Esophagus squamous epithelium (tissue), 5 donors: ENCODE measurements at places on chromosomes 16 and 17.

- no peak for DNase-seq
Measured at GRCh38 chr16:23072084-23072599, 77.1 kb downstream of the USP31 start.

GRCh38 chr16:68041783-68042182 lies 18.7 kb downstream of the DUS2 start:
- no peak for DNase-seq

DNA sequence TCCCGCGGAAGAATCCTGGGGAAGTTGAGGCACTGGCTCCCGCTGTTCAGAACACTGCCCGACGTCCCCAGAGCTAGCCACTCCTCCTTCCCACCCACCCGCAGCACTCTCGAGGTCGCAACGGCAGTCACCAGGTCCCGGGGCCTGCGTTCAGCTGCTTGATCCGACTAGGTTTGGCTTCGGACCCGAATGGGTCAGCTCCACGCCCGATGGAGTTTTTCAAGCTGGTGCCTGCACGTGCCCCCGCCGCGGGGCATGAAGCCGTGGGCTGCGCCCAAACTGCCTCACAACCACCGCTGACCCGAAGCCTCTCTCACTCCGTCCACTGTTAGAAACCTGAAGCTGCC lies 12.4 kb upstream of the ODF4 start:
- DNase-seq, result no peak

GRCh38 chr17:73196500-73196899 lies 3.6 kb downstream of the COG1 start:
- DNase-seq, result no peak

- no peak for DNase-seq
Measured at GRCh38 chr16:77918809-77919707, 103.3 kb upstream of the CLEC3A start.

GRCh38 chr16:75732871-75733270 lies 6.6 kb upstream of the CPHXL start:
- DNase-seq, result no peak

- no peak for DNase-seq
Measured at GRCh38 chr17:9895923-9896322, 9.1 kb downstream of the RCVRN start.

- no peak for DNase-seq
Measured at GRCh38 chr16:81578636-81579413, 134.2 kb downstream of the CMIP start.

DNA sequence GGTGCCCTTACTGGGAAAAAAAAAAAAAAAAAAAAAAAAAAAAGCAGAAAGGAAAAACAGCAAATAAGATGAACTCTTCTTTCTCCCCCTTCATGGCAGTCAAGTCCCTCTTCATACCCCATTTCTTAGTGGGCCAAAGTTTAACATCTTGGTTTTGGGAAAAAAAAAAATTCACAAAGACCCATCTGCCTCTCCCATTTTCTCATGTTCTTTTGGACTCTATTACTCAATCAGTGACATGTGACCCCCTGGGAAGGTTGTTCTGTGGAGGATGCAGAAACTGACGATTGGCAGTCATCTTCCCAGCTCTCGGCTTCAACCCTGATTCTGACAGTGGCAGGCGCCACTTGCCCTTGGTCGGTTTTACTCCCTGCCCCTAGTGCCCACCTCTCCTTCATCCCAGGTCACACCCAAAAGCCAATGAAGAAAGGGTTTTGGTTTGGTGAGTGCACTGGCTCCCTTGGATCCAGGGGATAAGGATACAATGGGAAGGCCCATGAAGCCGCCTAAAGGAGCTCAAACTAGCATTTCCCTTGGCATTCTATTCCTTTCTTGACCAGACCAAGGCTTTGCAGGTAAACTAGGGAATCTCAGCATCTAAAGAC lies 60.7 kb upstream of the TBX2 start:
- no peak for DNase-seq

- no peak for DNase-seq
Measured at GRCh38 chr17:3804503-3804931, 3.5 kb upstream of the ITGAE start.

DNA sequence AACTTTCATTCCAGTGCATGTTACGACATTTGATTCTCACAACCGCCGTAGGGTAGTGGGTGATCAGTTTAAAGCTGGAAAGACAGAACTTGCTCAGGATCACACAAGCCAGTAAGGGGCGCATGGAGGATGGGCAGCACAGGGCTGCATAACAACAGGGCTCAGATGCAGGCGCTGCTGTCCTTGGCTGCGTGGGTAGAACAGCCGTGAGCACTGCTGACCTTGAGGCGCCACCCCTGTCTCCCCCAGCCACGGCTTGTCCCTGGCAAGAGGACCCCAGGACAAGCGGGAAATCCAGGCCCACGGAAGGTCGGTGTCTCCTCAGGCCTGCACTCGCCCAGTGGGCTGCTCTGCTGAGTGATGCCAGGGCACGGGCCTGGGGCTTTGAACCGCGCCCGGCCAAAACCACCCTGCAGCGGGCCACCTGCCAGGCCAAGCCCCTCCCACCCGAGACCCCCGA lies 84.7 kb downstream of the LMF1 start:
- no peak for DNase-seq

DNA sequence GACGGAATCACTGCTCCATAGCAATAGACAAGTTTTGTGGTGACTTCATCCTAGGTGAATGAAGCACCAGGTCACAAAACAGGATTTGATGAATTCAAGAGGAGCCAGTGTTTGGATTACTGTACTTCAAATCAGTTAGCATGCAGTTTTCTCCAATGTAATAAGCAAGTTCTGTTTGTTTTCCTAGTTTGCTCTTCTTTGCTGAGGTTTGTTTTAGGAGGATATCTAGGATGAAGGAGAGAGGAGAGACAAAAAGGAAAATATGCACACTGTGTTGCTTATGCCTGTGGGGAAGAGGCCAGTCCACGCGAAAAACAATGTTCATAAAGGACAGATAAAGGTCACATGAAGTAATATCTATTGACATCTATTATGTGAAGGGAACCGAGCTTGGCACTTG lies 9.0 kb downstream of the KRT37 start:
- DNase-seq, result no peak

DNA sequence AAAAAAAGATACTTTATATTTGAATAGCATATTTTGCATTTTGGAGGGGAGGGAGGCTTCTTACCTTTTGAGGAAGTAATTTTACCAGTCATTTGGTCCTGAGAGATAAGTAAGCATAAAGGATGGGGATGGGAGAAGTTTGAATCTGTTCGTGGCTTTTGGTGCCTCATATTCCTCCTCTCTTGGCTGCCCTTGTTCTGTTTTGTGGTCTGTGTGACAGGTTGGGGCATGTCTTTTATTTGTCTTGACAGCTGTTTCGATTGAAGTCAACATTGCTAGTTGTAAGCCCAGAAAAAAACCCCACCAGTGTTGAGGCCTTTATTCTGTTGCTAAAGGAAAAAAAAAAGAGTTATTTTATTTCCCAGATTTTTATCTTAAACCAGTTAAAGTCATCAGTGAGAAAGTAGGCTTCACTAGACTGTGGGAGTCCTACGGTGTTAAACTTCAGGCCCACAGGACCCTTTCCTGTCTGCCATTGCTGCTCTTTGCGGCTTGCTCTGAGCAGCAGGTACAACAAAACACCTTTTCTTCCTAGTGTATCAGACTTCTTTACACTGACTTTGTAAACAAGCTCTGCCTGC lies 11.4 kb downstream of the SLC7A6 start:
- no peak for DNase-seq

DNA sequence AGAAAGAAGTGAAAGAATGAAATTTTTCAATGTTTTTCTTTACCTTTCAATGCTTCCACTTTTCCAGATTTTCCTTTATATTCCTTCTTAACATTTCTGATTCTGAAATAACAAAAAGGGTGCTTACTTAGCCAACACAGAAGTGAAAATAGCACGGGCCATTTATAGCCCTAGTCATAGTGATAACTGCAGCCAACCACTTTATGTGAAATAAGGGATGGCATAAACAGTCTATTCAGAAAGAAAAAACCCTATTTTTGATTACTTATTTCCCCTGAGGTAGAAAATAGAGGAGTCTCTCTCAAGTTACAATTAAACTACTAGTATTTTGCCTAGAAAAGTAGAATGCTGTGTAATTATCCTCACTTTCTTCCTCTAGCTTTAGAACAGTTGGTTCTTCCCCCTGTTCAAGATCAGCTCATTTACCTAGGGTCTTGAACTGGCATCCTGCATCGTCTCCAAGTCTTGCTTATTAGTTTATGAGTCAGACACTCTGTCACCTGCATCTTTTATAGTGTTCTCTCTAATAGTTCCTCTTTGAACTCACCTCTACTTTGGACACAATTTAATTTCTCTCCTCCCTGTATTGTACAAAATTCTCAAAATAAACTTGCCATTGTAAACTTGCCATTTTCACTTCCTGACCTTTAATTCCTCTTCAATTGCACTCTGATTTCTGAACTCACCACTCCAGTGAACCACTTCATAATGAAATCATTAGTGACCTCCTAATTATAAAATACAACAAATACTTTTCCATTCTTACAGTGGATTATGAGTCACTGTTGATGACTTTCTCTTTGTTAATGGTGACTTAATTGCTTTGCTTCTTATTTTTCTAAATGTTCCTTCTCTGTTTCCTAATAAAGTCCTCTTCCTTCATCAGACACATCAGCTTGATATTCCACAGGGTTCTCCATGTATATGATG lies 23.6 kb downstream of the ABCA6 start:
- no peak for DNase-seq

GRCh38 chr17:8476741-8477140 lies 41.1 kb downstream of the NDEL1 start:
- DNase-seq, result no peak

DNA sequence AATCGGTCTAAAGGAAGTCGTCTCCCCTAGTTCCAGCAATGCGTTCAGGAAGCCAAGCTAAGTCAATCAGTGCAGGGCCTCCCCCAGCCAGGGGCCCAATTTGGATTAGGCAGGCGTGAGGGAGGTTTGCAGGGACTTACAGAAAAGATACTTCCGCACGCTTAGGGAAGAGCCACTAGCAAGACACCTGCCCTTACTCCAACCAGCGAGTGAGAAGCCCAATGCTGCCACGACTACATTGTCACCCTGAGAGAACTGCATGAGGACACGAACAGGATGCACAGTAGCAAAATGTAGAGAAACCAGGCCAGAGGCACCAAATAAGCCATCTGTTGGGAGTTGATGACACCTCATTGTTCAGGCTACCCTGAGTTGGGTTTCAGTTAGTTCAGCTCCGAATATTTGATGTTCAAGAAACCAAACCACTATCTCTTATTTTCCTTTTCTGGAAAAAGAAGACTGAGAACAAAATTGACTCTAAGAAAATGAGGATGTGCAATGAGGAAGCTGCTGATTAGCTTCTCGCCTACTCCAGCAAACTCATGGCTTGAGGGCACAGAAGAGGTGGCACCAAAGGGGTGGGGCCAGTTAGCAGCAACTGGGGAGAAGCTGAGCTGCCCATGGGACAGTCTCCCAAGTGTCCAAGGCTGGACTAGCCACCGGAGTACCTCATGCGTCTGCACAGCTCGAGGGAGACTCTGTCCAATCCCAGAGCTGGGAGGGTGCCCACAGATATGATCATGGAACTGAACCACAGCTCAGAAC lies 29.3 kb downstream of the TK2 start:
- DNase-seq, result no peak

DNA sequence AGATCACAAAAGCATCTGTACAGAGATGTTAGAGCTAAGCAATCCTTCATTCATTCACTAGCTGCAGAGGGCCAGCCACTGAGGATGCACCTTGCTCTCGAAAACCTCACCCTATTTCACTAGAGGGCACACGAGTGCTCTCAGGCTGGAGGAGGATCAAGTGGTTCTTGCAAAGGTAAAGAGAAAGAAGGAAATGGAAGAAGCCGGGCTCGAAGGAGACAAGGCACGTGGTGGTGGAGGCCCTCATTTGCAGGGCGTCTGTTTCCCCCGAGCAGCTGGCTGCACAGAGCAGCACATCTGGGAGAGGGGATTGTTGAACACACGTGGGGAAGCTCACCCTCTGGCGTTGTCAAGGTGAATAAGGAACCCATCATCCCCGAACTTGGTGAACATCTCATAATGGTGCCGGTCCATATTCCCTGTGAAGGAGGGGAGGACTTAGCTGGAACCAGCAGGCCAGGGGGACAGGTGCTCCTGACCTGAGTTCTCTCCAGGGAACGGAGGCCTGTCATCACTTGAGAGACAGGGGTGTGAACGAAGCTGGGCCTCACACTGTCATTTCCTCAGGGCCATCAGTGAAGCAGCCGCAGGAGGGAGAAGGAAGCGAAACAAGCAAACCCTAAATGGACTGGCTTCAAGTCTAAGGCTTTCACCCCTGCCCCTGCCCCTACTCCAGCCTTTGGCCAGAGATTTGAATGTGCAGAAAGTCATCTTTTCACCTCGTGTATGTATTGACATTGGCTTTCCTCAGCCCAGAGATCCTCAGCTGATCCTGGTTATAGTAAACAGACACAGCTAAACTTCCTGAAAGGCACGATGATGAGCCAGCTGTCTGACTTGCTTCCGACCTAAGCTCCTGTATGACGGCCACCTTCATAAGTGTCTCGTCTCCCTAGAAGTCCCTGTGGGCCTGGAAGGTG lies 27.6 kb downstream of the PRKAR1A start:
- DNase-seq, result no peak

- DNase-seq, result no peak
Measured at GRCh38 chr16:70582280-70582978, 58.8 kb downstream of the SF3B3 start.

DNA sequence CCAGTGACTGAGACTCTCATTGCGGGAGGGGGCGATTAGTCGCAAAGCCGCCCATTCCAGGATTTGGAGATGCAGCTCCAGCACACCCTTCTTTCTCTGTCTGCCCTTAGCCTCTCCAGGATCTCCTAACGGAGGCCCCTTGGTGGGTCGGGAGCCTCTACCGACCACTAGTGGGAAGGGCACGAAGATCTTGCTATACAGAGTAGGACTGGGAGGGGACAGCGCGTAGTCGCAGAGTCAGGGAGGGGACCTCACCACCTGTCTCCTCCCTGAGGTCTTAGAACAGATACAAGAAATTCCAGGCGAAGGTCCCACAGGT lies 588 bp upstream of the SMTNL2 start:
- DNase-seq, result no peak

DNA sequence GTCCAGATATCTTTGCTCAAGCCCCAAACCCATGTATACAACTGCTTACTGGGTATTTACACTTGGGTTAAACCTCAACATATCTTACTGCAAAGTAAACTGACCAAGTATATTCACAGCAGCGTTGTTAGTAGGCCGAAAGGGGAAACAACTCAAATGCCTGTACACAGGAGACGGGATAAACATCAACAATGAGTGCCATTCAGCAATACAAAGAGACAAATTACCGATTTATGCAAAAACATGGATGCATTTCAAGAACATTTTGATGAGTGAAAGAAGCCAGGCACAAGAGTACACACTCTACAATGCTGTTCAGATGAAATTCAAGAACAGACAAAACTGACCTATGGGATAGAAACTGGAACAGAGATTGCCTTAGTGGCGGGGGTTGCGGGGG lies 136.3 kb upstream of the CACNG3 start:
- no peak for DNase-seq

DNA sequence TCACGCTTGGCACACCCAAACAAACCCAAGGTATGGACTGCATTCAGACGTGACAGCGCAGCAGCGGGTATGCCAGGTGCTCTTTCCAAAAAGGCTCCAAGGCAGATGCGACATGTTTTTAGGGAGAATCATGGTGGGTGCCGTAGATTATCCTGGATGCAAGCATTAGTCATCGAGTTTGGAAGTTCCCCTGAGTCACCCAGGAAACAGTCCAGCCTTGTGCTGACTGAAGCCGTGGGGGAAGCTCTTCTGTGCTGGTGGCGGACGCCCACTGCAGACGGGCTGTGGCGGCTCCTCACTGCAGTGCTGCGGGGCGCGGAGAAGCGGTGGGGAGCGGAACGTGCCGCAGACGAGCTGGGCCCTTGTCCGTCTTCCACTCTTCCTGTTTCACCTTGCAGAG lies 13.9 kb downstream of the JPT2 start:
- DNase-seq, result no peak
